ENCODE measurements at places on chromosomes 1 and 21.

- DNase-seq = no peak
Measured at GRCh38 chr1:55876276-55877060, 661.3 kb upstream of the USP24 start.

- DNase-seq = no peak
Measured at GRCh38 chr1:1777583-1777899, 729 bp downstream of the NADK start.

DNA sequence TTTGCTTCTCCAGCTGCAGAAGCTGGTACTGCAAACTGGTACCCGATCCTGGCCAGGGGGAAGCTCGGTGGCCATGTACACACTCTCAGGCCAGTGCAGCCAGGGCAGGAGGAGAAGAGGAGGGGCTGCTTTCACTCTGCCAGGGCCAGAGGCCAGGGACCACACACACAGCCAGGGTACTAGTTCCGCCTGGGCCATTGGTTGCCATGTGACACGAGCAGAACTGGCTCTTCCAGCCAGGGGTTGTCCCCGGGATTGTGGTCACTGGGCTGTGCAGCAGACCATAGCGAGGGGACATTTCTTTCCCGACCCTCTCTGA lies 3.7 kb upstream of the SHISAL2A start:
- peak; percentile 53 for DNase-seq

- DNase-seq = no peak
Measured at GRCh38 chr1:193707271-193708021, 521.0 kb upstream of the B3GALT2 start.

- no peak for DNase-seq
Measured at GRCh38 chr21:46472246-46472645, 13.6 kb downstream of the DIP2A start.
